NCI-H82 (cell line): ENCODE measurements at places on chromosomes 7 and 10.

GRCh38 chr10:112375721-112376395, 1.9 kb downstream of the ACSL5 start:
- no peak for DNase-seq

GRCh38 chr7:55019191-55019690, 424 bp downstream of the EGFR start:
- DNase-seq = peak; percentile 8

GRCh38 chr10:102009801-102010425, 46.1 kb downstream of the ARMH3 start:
- peak; percentile 78 for DNase-seq

- DNase-seq = no peak
Observed at GRCh38 chr7:74338366-74339108, 49.3 kb downstream of the CLIP2 start.

DNA sequence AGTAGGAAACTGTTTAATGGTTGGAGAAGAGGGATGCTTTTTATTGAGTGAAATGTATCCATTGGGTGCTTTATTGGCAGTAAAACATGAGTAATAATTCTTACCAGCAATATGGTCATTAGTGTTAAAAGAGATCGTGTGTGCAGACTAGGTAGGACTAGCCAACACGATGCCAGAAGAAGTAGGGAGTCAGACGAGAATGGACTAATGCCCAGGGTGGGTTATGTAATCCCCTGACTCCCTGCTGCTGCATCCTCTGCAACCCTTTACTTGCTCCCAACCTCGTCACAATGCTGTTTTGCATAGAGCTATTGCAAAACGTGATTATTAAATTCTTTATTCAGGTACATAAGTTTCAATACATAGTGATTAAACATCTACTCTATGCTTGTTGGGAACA, 1213.7 kb downstream of the GATA3 start:
- no peak for DNase-seq

- DNase-seq = peak; percentile 43
Observed at GRCh38 chr10:113427811-113428558, 124.9 kb upstream of the HABP2 start.

DNA sequence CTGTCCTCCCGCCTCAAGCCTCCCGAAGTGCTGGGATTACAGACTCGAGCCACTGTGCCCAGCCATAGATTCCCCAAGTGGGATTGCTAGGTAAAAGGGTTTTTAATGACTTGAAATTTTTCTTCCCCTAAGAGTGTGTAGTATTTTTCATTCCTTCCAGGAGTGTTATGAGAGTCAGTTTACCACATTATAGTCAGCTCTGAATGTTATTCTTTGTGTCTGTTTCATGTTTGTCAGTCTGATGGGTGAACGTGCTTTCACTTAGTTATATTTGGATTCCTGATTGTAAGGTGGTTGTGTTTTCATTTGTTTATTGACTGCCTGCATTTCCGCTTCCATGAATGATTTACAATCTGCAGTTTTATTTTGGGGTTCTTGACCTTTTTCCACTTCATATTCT, 6.3 kb downstream of the ZNF212 start:
- DNase-seq = no peak
